ENCODE measurements at places on chromosomes 4 and X.

DNA sequence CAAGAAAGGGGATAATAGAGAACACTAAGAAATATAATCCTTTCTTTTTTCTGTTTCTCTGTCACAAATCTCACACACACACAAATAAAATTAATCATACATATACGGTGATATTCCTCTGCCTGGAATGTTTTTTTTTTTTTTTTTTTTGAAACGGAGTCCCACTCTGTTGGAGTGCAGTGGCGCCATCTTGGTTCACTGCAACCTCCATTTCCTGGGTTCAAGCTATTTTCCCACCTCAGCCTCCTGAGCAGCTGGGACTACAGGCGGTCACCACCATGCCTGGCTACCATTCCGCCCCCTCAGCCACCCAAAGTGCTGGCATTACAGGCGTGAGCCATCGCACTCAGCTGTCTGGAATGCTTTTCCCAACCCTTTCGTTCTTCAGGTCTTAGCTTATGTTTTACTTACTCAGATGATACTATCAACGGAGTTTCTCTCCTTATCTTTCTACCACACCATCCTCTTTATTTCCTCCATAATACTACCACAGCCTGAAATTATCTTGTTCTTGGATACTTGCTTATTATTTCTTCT is 69.3 kb downstream of the ANKRD17 start:
- DNase-seq = no peak

DNA sequence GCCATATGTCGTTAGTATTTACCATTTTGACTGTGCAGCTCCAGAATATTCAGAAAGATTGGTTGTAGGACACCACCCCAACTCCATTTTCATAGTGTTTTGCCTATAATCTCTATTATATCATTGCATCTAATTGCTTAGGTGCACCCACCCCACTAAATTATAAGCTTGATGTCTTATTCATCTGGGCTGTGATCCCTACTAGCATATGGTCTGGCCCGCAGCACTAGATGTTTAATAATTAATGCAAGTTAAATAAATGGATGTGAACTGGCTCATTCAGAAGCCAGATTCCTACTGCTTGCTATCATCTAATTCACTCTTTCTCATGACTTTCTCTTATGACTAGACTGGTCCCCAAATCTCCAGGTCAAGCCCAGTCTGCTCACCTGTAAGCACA is 143.5 kb downstream of the RELL1 start:
- no peak for DNase-seq

DNA sequence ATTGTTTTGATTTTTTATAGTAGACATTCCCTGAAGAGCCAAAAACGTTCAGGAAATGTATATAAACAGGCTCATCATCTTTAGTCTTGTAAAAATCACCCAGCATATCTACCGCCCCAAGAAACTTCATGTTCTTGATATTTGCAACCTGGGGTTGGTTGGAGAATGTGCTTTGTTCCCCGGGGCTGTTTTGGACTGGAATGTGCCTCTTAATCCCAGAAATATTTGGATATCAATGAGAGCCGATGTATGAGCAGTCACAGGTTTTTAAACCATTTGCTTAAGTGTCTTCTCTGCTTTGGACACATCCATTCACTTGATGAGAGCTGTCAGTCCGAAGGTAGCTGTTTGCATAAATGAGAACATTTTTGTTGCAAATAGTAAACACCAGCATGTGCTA is 449.7 kb downstream of the PCDH7 start:
- no peak for DNase-seq

GRCh38 chrX:25125483-25125882 is 109.7 kb upstream of the ARX start:
- DNase-seq = no peak

DNA sequence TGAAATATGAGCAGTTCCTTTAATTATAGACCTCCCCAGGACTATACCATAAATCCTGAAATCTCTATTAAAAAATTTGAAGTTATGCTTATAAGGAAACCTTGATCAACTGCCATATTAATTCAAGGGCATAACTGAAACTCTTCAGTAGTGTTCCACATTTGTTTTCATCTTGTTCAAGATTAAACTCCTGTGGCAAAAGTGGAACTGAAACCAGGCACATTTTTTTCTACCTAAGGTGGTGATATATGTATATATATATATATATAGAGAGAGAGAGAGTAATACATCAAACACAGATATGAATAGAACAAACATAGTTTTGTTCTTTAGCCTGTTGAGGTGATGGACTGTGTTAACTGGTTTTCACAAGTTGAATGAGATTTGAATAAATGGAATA is 287.9 kb downstream of the DACH2 start:
- no peak for DNase-seq

- no peak for DNase-seq
Observed at GRCh38 chr4:73870768-73871167, 1.6 kb downstream of the CXCL1 start.

- no peak for DNase-seq
Observed at GRCh38 chr4:150250293-150250997, 172.2 kb downstream of the DCLK2 start.

GRCh38 chrX:1597345-1598020 is 6.1 kb downstream of the AKAP17A start:
- DNase-seq = no peak

DNA sequence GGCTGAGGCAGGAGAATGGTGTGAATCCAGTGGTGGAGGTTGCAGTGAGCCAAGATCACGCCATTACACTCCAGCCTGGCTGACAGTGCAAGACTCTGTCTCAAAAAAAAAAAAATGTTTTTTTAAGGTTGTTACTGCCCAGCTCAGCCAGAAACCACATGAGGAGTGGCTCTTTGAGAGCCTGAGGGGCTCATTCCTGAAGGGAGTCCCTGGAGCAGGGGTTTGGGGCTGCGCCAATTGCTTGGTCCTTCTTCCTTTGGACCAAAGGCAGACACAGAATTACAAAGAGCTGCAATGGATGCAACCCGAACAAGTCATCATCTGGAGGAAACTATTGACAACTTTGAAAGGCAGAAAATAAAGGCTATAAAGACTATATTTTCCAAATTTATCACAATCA is 60.6 kb upstream of the WWC2 start:
- DNase-seq = peak; percentile 66

DNA sequence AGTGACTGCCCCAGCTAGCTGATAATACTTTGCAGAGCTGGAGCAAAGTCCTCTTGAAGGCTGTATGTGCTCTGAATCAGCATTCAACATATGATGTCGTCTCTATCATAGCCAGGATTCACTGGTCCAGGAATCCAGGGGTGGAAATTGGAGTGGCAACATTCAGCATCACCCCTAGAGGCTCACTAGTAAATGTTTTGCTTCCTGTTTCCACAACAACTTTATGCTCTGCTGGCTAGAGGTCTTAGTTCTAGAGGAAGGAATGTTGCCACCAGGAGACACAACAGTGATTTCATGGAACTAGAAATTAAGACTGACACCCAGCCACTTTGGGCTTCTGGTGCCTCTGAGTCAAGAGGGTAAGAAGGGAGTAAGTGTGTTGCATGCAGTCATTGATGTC is 11.3 kb downstream of the MAGEA1 start:
- DNase-seq = no peak

DNA sequence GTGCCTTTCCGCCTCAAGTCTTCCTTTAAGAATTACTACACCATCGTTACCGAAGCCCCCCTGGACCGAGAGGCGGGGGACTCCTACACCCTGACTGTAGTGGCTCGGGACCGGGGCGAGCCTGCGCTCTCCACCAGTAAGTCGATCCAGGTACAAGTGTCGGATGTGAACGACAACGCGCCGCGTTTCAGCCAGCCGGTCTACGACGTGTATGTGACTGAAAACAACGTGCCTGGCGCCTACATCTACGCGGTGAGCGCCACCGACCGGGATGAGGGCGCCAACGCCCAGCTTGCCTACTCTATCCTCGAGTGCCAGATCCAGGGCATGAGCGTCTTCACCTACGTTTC is 2.2 kb downstream of the PCDH10 start:
- no peak for DNase-seq

GRCh38 chr4:1459722-1460511 is 53.7 kb upstream of the NKX1-1 start:
- DNase-seq = no peak

DNA sequence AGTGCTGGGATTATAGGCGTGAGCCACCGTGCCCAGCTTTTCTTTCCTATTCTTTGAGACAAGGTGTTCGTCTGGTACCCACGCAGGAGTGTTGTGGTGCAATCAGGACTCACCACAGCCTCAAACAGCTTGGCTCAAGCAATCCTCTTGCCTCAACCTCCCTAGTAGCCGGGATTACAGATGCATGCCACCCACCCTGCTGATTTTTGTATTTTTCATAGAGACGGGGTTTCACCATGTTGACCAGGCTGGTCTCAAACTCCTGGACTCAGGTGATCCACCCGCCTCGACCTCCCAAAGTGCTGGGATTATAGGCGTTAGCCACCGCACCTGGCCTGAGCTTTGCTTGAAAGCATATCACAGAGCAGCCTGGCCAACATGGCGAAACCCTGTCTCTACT is 1.5 kb upstream of the CRLF2 start:
- DNase-seq = no peak

DNA sequence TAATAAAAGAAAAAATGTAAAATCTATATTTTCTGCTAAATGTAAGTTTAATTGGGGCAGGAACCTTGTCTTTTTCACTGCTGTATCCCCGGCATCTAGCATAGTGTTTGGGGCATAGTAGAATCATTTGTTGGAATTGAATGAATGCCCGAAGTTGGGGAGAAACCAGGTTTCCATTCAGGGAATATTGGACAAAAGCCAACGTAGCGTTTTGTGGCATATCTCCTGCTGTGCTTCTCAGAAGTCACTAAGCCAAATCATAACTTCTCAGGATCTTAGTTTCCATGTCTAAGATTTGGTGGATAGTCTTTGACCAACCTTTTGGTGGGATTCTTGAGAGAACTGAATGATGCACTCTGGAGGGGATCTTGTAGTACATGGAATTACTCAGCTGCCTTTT is 42.0 kb upstream of the PGRMC2 start:
- no peak for DNase-seq

- DNase-seq = no peak
Observed at GRCh38 chr4:82213485-82214417, 160.0 kb downstream of the HNRNPD start.

DNA sequence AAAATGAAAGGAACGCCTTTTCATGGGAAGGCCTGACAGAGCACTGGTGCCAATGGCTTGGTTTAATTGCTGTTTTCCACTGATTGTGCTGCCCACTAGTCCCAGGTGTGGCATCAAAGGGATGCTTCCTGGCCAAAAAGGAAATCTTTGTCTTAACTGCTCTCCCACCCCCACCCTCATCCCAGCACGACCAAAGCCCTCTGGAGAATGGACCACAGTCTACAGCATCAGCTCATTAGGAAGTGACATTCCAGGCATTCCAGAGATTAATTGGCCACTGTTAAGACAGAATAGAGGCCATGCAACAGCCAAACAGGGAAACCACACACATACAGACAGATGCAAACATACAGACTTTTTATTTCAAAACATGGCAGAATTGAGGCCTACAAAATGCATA is 143.2 kb downstream of the LHFPL1 start:
- DNase-seq = no peak

DNA sequence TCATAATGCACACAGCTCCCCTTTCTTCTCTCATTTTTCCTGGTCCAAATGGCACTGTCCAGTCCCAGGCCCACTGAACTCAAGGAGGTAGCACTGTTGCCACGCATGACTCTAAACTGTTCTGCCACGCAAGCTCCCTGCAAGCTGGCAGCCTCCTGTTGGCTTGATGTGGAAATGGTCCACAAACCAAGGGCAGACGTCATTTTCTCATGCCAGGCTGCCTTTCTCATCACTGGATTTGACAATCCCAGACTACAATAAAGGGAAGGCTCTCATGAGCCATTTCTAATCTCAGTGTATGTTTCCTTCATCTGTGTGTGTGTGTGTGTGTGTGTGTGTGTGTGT is 22.4 kb downstream of the OTOP1 start:
- DNase-seq = no peak

DNA sequence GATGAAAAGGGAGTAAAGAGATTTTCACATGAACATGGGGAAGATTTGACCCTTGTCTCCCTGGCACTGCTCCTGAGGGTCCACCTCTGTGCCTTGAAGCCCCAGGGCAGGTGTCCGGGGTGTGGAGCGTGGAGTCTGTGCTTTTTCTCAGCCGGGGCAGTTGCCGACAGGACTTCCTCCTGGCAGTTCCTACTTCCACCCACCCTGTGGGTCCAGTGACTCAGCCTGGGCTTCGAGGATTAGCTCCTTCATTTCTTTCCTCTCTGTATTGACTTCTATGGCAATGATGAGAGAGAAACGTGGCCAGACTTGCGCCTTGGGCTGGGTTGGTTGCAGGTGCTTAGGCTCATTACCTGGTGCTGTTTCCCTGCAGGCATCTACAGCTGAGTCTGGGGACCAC is 35.9 kb upstream of the CLCN4 start:
- DNase-seq = no peak

GRCh38 chr4:174429701-174430410 is 92.4 kb downstream of the HPGD start:
- DNase-seq = no peak

DNA sequence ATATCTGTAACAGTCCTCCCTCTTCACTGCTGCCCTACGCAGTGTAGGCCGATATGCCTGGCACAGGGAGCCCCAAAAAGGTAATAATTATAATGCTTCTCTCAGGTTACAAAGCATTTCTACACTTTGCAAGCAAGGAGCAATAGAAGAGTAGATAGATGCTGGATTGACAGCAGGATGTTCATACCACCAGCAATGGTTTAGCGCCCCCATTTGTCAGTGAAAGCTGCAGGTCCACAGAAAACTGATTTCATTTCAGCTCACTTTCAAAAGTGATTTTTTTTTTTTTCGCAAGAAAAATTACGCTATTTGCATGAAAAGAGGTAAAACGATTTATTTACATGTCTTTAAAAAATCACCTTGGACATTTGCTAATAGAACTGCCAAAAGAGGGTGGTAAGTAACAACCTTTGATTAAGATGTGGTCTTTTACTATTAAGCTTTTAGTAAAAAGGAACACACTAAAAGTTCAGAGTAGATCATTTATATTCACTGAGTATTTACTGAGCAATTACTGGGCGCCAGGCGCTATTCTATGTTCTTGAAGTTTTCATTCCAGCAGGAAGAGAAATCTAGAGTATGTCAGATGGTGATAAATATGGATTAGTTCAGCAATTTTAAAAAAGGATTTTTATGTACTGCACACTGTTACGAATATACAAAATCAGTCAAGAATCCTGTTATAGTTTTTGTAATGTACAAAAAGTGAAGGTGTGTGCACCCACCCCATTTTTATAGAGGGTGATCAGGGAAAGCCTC is 34.4 kb downstream of the HPF1 start:
- peak; percentile 7 for DNase-seq

- no peak for DNase-seq
Observed at GRCh38 chr4:76806346-76806745, 91.6 kb downstream of the SOWAHB start.
